ENCODE measurements at places on chromosomes 12 and 14.

- no peak for DNase-seq
Observed at GRCh38 chr14:71487941-71488340, 444.3 kb upstream of the RGS6 start.

- DNase-seq = no peak
Observed at GRCh38 chr12:127008755-127009403, 1258.1 kb upstream of the TMEM132C start.

GRCh38 chr14:71491931-71492330 is 440.3 kb upstream of the RGS6 start:
- no peak for DNase-seq

GRCh38 chr12:25984759-25985158 is 26.3 kb downstream of the RASSF8 start:
- DNase-seq = no peak

- no peak for DNase-seq
Observed at GRCh38 chr12:108915632-108916133, 35.8 kb downstream of the DAO start.

DNA sequence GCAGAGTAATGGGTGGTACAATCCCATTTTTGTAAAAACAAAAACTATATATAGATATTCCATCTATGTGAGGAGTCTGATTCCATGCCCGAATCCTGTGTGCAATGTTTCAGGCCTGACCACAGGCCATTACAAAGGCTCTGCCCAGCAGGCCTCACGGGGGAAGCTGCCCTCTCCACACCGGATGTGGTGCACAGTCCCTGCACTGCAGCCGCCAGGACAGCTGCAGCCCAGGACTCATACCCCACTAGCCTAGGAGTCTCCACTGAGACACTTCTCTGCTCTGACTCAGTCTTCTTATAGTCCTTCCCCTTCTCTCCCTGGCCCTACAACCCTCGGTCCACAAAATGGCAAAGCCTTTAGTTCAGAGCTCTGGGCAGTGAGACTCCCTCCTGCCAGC is 190.4 kb downstream of the PPM1H start:
- DNase-seq = no peak

Measured in activated CD4-positive, CD25-positive, alpha-beta regulatory T cell (primary cell).